ENCODE measurements at places on chromosomes 16 and 17.
A peak's percentile ranks its signal among the peaks of the same experiment; 100 is the strongest.

DNA sequence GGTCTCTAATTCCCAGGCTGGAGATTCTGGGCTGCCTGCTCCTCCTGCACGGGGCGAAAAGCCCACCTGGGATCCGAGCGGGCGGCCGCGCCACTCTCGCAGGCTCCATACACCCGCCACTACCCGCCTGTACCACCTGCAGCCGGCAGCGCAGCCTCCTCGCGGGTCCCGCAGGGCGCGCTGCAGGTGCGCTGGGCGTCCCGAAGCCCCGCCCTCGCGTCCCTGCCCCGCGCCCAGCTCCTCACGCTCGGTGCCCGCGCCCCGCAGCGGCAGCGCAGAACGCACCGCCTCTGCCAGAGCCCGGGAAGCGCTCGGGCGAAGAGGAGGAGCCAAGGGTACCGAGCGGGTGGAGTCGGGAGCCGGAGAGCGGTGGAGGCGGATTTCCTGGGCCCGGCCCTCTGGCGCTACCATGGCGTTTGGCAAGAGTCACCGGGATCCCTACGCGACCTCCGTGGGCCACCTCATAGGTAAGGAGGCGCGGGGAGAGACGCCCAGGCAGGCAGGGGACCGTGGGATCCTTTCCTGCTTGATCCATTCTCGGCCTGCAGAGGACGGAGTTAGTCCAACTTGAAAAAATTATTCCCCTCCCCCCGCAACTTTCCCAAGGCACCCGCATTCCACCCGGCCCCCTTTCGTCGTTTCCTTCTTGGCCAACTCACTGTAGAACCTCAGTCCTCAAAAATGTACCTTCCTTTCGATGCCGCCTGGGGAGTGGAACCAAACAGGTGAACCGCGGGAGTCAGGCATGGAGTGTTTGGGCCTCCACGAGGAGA is at the start of gene TOM1L1:
Gene TOM1L1 (plus strand): TSS at position 396 of the 773 bp plus-strand sequence. CDS start 14 bp downstream, at position 410.
- peak; percentile 72 for DNase-seq

DNA sequence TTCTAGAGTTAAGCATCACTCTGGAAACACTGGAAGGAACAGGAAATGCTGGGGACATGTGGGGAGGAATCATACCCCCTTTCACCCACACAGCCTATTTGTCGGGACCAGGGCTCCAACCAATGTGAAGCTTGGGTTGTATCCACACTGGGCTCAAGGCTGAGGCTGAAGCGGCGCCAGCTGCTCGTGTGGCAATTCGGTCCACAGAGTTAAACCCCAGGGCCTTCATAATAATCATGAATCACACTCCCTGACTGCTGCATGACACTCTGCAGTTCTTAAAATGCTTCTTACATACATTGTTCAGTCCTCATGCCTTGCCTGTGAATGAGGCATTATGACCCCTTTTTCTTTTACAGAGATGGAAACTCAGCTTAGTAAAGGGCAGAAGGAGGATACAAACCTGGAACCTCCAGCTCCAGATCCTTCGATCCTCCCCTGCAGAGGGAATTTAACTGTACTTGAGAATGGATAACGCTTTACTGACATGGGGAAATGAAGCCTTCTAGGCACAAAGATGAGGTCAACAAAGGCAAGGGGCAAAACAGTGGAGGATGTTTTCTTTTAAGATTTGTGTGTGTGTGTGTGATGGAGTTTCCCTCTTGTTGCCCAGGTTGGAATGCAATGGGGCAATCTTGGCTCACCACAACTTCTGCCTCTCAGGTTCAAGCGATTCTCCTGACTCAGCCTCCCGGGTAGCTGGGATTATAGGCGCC is 72.7 kb downstream of the SOX9 start:
- DNase-seq: peak; percentile 17

DNA sequence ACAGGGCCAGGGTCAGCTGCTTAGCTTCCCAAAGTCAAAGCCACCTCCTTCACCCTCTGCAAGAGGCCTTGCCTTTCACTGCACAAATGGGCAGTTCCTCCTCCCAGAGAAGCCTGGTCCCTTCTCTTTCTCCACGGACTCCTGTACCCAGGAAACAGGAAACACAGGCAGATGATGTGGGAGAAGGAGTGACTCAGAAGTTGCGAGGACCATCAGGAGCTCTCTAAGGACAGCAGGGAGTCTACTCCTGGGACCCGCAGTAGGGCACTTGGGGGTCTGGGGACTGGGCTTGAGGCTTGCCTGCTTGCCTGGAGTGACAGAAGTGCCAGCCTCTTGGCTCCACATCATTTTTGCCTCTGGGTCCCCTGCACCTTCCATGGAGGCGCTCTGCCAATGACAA is 47.4 kb upstream of the KSR1 start:
- peak; percentile 71 for DNase-seq

DNA sequence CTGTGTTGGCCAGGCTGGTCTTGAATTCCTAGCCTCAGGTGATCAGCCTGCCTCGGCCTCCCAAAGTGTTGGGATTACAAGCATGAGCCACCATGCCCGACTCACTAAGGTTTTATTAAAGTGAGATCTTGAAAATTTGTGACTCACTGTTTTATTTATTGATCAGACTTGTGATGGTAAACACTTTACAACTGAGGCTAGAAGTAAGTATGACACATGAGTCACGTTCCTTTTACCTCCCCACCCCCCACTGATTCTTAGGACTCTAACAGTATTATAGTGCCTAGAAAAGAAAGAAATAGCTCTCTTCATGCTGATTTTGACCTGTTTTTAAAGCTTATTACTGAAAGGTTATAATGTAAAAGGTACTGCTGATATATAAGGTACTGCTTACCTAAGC is 160.6 kb downstream of the TANC2 start:
- no peak for DNase-seq

DNA sequence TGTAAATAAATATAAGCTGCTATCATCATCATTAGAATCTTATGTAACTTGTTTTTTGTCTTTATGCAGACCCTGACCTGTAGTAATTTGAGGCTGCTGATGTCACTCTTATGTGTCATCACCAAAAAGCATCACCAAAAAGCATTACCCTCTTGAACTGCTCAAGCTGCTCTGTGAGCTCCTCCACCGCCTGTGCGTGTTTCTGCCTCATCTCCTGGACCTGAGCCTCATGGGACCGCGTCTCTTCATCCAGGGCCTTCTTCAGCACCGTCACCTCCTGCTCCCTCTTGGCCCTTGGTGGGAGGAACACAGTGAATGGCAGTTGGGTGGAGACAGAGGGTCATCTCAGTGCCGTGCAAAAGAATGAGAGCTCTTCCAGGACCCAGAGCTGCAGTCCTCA is 82.4 kb downstream of the NDE1 start:
- DNase-seq: peak; percentile 13

DNA sequence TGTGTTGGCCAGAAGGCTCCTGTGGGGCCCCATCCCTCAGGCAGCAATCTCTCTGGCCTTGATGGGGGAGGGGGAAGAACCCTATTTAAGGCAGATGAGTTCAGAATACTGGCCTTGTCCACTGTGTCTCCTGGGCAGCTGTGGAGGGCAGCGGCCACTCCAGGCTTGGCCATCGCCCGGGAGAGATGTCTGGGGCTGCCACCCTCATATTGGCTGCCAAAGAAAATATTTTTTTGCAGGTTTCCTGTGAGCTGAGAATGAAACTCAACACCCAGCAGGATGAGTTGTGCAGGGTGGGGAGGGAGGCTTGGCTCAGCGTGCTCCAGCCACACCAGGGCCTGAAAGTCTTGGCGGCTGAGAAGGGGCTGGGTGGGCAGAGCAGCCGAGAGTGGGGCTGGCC is 14.4 kb upstream of the TIMP2 start:
- peak; percentile 73 for DNase-seq

DNA sequence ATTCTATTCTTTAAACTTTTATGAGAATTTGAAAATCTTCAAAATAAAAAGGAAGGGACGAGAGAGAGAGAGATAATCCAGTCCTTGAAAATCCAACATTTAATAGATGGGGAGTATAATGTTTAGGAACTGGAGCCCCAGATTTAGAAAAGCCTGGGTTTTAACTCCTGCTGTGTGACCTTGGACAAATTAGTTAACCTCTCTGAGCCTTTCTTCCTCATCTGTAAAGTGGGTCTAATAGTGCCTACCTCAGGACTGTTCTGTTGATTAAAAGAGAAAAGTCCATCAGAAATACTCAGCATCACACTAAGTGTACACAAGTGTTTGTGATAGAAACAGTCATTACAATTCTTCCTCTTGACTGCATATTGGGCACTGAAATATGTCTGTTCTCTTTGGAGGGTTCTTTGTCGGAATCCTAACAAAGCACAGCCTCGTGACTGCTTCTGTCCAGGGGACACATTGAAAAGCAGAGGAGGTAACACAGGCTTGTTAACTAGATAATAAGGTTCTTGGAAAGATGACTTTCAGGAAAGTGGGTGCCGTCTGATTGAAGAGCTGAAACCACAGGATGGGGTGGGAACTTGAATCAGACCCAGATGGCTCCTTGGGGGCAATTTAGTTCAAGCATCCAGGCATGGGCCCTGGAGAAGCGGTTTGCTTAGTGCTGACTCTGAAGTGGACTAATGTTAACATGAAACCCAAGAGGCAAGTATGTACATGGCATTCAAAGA is 128.2 kb downstream of the CLEC16A start:
- DNase-seq: no peak

DNA sequence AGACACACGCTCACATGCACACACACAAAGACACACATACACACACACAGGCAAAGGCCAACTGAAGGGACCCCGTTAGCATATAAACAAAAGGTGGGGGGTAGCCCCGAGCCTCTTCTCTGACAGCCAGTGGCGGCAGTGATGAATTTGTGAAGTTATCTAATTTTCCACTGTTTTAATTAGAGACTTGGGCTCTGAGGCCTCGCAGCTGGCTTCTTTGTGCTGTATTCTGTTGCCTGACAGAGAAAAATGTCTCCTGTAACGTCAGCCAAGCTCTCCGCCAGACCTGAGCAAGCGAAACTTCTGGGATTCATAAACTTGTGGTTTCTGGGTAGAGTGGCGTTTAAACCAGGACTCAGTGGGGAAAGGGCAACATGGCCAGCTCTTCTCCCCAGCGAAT is 113.9 kb upstream of the FOXF1 start:
- peak; percentile 55 for DNase-seq

DNA sequence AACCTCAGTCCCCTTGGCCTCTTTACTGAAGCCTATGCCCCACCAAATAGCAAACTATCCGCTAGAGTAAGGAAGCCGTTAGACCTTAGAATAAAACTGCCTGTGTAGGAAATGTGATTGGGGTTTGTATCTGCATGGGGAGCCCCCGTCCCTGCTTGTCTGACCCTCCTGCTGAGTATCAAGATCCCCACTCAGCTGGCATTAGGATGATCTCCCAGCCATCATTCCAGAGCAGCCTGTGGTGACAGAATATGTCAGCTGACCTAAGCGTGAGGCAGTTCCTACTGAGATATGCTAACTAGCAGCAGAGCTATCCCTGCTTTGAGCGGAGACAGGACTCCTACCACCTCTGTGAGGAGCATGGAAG is 645 bp upstream of the GFOD2 start:
- DNase-seq: peak; percentile 69

GRCh38 chr16:48478393-48478792 is 93.2 kb upstream of the SIAH1 start:
- DNase-seq: peak; percentile 31

- DNase-seq: peak; percentile 53
These were observed 130.5 kb downstream of the NPIPB5 start for GRCh38 chr16:22641131-22641628.

GRCh38 chr17:80080081-80080480 is 21.3 kb upstream of the GAA start:
- peak; percentile 42 for DNase-seq

DNA sequence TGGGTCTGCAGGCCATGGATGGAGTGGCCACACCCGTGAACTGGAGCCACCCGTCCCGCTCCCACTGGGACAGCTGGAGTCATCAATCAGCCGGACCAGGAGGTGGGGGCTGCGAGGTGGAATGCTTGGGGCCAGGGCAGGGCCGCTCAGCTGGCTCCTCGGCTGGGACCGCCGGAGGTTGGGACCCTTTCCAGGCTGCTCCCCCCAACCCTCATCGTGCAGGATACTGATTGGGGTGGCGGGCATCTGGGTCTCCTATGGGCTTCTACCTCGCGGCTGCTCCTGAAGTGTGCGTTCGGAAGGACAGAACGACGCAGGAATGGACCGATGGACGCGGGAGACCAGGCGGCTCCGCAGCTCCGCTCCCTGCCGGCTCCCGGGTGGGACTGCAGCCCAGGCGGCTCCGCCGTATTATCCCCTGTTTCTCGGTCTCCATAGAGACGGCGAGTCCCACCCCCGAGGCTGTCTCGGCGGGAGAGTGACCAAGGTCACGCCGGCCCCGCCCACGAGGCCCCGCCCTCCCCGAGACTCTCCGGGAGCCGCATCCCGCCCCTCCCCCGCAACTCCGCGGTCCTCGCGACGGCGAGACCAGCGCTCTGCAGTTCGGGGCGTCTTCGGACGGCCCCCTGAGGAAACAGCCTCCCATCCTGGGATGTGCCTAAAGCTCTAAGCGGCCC is at the start of gene TPPP3:
Gene TPPP3 (minus strand): TSS at position 388 of the 677 bp plus-strand sequence. CDS start 2,387 bp downstream, outside the sequence.
- DNase-seq: peak; percentile 79

- no peak for DNase-seq
These were observed 505.5 kb downstream of the NPIPA7 start for GRCh38 chr16:16884451-16884850.

DNA sequence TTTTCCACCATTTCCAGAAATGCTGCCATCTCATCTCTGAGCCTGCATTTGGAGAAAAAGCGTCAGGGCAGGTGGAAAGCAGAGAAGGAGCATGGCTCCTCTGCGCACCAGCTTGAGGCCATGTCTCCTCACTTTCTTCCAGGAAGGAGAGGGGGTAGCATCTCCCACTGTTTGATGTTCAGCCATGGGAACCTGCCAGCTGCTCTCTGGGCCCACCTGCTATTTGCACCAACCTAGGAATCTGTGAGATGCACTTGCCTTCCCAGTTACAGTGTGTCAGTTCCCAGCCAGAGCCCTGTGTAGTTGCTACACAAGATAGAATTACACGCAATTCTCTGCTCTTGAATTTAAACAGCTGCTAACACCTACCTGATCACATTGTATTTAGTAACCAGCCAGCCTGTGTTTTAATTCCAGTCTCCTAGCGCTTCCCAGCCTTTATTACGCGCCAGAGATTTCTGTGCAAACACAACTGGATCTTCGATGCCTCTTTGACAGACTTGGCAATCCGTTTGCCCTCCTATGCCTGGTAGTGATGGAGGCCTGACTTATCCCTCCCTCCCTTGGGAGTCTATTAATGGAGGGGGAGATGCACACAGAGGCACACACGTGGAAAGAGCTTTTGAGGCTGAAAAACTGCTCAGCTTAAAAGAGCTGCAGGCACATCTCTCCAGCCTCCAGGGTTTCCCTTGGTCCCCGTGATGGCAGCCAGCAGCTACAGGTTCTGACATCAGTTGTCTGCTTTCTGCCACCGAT is 98.1 kb upstream of the SEC14L1 start:
- no peak for DNase-seq

- DNase-seq: no peak
These were observed 539 bp downstream of the LRRC45 start for GRCh38 chr17:82023447-82024241.
